Daoy (cell line): ENCODE measurements at places on chromosomes 3 and 15.

GRCh38 chr15:67241132-67241855 is 13.2 kb downstream of the AAGAB start:
- no peak for DNase-seq

- DNase-seq, result no peak
These were observed 78.1 kb downstream of the ZNF621 start for GRCh38 chr3:40602778-40603385.

DNA sequence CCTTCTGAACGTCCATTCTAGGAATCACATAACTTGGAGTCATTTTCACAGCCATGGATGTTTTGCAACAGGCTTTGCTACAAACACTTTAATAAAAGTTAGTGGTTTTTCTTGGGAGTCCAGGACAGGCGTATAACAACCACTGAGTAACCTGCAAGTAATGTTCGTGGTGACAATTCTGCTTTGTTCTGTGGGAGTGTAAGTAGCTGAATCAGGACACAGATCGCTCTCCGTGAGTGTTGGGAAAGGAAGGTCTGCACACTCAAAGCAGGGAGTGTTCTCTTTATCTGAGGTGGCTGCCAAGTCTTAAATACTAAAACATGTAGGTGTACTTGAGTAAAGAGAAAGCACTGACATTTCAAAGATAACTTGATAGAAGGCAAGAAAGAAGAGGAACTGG is 7.9 kb upstream of the BNC1 start:
- peak; percentile 16 for DNase-seq

GRCh38 chr3:4889896-4890295 is 89.3 kb upstream of the BHLHE40 start:
- DNase-seq, result no peak

- DNase-seq, result no peak
These were observed 11.2 kb downstream of the PTH1R start for GRCh38 chr3:46888705-46889104.

- DNase-seq, result peak; percentile 65
These were observed 38.1 kb upstream of the LDHAL6B start for GRCh38 chr15:59168536-59168935.

DNA sequence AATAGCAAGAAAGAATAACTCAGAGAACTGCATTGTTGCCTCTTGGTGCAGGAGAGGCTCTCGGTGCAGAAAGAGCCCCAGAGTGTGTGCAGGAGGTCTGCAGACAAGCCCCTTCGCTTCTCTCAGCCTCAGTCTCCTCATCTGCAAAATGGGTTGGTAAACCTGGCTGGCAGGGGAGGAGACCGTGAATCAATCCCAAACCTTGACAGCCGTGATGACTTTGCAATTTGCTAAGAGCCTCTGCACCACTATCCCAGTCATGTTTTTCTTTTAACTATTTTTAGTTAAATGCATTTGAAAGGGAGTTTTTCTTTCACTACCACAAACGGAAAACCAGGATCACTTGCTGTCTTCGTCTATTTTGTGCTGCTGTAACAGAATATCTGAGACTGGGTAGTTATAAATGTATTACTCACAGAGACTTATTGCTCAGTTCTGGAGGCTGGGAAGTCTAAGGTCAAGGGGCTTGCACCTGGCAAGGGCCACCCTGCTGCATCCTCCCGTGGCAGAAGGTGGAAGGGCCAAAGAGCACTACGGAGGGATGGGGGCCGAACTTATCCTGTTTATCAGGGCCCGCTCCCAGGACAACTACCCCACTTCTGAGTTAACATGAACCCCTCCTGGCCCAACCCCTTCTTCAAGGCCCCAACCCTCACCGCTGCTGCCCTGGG is 14.2 kb upstream of the IQSEC1 start:
- no peak for DNase-seq

GRCh38 chr15:74396146-74396438 is 28.6 kb upstream of the CYP11A1 start:
- DNase-seq, result no peak

GRCh38 chr3:139532976-139533375 is 6.6 kb downstream of the RBP1 start:
- DNase-seq, result peak; percentile 37

- no peak for DNase-seq
These were observed 34.8 kb downstream of the ST3GAL6 start for GRCh38 chr3:98797905-98798304.

- DNase-seq, result no peak
These were observed 91.4 kb upstream of the PLCL2 start for GRCh38 chr3:16793321-16793720.

- no peak for DNase-seq
These were observed 173.7 kb downstream of the B3GALNT1 start for GRCh38 chr3:160931474-160931873.

- no peak for DNase-seq
These were observed 161.3 kb downstream of the ABHD5 start for GRCh38 chr3:43852066-43852465.

DNA sequence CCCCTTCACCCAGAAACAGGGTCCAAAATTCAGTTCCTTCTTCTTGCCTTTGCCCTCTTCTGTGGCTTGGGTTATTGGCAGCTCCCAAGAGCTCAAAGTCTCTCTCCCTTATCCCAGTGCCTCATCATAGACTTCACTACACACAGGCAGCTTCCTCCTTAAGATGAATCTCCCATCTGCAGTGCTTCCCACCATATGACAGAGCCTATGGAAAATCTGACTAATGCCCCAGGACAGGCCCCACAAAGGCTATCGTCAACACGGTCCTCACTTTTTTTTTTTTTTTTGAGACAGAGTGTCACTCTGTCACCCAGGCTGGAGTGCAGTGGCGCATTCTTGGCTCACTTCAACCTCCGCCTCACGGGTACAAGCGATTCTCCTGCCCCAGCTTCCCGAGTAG is 194.1 kb downstream of the MEX3B start:
- DNase-seq, result no peak

DNA sequence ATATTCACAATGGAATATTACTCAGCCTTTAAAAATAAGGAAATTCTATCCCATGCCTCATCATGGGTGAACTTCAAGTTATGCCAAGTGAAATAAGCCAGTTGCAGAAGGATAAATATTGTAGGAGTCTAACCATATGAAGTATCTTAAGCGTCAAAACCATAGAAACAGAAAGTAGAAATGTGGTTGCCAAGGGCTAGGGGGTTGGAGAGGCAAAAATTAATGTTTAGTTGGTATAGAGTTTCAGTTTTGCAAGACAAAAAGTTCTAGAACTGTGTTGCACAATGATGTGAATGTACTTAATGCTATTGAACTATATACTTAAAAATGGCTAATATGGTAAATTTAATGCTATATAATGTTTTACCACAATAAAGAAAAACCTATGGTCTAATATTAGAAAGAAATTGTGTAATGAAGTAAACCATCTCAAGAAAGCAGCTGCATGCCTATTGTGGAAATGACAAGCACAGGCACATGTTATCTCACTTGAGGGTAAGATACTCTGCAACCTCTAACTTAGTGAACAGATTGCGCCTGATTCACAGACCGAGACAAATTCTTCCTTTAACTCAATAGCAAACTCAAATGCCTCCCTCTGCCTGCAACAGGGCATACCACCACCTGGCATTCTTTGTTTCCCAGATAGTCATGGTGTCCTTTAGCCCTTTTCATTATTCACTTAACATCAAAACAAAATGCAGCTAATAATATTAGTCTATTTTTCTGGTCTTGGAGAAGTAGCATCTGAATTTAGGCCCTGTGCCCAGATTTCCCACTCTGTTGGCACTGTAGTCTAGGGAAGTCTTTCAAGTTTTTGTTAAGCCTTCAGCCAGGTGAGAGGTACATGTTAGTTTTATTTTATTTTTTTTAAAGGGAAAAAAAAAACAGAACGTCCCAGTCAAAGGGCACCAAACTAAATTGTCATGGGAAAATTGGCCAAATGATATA is 80.2 kb upstream of the ACP3 start:
- no peak for DNase-seq

DNA sequence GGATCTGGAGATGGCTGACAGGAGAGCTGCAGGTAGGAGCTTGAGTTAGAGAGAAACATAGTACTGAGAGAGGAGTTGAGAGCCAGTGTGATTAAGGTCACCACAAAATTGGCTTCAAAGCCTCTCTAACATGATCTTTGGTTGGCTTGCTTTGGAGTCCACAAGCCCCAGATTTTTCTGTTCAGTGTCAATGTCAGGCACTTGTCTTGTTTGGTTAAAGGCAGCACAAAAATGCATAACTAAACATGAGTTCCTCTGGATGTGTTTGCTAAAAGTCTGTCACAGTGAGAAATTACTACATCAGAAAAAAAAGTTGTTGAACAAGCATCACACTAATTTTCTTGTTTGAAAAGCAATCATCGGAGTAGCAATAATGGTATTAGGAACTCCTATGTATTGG is 440.5 kb downstream of the NTRK3 start:
- DNase-seq, result no peak

- peak; percentile 21 for DNase-seq
These were observed 47.4 kb downstream of the TMEM266 start for GRCh38 chr15:76107169-76107568.

- DNase-seq, result peak; percentile 98
These were observed 9.9 kb downstream of the AMOTL2 start for GRCh38 chr3:134364061-134364935.

DNA sequence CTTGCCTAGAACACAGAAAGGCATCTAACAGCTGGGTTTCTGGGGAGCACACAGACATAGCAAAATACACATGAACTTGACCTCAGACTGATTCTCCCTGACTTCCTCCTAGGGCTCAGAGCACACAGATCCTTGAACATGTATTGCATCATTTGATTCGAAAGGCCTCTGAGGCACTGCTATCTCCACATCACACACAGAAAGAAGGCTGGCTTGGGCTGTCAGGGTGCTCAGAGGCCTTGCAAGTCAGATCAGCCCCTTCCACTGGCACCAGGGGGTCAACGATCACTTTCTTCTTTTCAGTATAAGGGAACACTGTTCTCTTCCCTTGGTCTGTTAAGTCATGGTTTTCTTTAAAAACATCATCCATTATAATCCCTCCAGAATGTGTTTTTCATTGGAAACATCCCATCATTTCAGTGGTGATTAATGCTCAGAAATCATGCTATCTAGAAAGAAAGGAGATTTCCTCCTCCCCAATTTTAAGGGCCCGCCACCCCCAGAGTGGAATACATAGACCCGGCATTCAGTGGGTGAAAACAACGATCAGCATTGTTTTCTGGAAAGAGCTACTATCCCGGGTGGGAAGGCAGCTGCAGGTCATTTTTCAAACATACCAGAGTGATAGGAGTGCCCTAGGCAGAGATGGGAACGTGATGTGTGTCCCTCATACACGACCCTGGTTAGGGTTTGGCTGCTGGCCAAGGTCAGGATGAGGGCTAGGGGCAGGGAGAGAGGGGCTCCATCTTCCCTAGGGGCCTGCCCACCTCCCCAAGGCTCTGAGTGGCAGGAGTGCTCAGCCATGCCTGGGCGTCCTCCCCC is 253.3 kb upstream of the LYSMD4 start:
- no peak for DNase-seq

GRCh38 chr3:45535665-45536064 is 58.9 kb upstream of the LIMD1 start:
- no peak for DNase-seq

DNA sequence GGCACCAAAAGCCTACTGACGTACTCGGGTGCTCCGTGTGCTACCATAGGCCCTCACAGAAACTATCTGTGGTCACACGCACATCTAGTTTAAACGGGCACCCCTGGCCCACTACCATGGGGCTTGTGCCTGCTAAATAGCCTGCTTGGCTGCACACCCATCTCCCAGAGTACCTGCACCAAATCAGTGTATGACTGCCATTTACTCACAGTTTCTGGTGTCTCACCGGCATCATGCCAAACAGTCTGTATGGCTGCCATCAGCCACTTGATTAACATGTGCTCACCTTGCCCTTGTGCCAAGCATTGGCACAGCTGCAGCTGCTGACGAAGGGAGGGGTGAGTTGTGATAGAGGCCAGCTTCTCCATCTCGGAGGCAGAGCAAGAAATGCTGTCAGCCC is 232.7 kb downstream of the IGSF11 start:
- DNase-seq, result no peak

- DNase-seq, result no peak
These were observed 3.8 kb downstream of the P4HTM start for GRCh38 chr3:48993834-48994233.
